ENCODE measurements at places on chromosomes 6 and 20.

DNA sequence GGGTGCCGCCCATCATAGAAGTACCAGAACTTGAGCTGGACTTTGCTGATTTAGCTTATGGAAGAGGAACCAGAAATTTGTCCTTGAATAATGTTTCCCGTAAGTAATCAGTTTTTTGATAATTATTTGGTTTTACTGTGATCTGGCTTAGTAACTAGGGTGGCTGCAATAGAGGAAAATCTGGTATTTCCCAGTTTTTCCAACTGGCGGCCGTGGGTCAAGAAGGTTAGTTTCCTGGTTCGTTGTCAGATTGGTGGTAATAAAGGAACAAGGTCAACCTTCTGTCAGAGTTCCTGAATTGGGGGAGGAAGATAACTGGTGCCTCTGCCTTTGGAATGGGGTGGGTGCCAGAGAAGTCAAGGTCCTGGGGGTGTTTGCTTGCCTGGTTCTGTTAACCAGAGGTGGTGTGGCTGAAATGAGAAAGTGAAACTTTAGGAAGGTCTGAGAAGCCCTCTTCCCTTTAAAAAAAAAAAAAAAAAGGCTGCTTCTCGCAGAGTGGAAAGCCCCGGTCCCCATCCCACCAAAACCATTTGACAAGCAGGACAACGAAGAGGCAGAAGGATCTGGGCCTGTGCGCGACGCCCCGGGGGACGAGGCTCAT lies at the start of gene CALHM6:
Gene CALHM6 (plus strand): TSS at position 45 of the 601 bp plus-strand sequence. CDS start 555 bp downstream, at position 600.
- no peak for DNase-seq

GRCh38 chr6:66731310-66731709 lies 1024.3 kb upstream of the EYS start:
- no peak for DNase-seq

DNA sequence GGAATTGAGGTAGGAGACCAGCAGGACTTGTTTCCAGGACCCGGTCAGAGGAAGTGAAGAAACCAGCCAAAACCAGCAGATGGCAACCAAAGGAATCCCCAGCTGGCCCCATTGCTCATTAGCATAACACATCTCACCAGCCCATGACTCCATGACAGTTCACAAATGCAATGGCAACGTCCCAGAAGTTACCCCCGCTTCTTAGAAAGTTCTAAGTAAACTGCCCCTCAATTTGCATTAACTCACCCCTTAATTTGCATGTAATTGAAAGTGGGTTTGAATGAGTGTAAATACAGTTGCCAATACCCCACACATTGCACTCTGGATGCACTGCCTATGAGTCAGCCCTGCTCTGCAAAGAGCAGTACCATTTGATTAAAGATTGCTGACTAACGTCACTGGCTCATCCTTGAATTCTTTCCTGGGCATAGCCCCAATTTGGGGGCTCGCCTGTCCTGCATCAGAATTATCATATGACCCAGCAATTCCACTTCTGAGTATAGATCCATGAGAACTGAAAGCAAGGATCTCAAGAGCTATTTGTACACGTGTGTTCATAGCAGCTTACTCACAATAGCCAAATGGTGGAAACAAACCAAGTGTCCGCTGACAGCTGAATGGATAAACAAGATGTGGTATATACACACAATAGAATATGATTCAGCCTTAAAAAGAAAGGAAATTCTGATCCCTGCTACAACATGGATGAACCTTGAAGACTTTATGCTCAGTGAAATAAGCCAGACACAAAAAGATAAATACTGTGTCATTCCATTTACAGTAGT lies 36.4 kb downstream of the MYLK4 start:
- peak; percentile 93 for DNase-seq

DNA sequence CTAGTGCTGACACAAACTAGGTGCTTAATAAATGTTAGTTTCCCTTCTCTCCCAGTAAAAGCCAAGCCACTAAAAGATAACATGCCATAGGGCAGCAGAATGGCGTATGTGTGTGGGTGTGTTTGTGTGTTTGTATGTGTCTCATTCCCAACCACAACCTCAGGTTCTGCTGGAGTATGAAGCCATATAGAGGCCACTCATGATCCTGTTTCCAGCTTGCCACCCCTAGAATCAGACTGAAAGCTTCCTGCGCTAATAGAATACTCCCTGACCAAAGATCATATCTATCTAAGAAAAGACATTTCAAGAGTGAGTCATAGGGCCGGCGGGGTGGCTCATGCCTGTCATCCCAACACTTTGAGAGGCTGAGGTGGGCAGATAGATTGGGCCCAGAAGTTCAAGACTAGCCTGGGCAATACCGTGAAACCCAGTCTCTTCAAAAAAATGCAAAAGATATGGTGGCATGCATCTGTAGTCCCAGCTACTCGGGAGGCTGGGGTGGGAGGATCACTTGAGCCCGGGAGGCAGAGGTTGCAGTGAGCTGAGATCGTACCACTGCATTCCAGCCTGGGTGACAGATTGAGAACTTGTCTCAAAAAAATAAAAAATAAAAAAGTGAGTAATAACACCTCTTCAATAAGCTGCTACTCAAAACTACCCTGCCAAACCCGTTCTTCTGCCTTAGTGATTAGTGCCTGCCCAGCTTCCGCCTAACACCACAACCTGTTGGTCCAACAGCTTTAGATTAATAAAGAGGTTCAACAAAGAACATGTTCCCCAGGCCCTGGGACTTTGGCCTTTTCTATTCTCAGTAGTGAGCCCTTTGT lies 11.8 kb upstream of the SNRPC start:
- peak; percentile 51 for DNase-seq

DNA sequence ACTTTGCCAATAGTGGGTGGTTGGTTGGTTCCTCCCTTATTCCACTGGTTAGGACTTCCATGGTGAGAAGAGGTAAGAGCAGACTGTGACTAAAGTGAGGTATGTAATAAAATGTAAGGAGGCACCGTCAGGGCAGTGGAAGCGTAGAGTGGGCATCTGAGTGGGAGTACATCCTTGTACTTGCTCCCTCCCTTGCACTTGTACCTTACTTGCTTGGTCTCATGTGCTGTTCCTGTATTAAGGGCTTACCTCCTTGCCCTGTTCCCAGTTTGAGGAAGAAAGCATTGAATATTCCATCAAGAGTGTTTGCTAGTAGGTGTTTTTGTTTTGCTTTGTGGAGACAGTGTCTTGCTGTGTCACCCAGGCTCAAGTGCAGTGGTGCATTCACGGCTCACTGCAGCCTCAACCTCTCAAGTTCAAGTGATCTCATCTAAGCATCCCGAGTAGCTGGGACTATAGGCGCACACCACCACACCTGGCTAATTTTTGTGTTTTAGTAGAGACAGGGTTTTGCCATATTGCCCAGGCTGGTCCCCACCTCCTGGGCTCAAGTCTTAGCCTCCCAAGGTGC lies 25.5 kb downstream of the AMD1 start:
- DNase-seq, result no peak

DNA sequence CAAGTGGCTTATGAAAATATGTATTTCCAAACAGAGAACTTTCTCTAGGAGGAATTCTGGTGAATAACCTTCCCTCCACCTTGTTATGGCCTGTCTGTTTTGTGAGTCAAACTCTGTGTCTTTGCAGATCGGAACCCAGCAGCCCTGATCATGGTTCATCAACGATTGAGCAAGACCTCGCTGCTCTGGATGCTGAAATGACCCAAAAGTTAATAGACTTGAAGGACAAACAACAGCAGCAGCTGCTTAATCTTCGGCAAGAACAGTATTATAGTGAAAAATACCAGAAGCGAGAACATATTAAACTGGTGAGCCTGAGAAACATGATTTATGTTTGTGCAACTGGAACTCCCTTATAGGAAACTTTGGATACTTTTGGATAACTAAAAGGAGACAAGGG lies 294.5 kb upstream of the PLCB4 start:
- no peak for DNase-seq

- peak; percentile 72 for DNase-seq
Measured at GRCh38 chr6:3325210-3325609, 66.5 kb downstream of the PSMG4 start.

GRCh38 chr6:109315341-109316110 lies 66.7 kb downstream of the CD164 start:
- DNase-seq, result no peak

GRCh38 chr6:135703621-135704020 lies 147.9 kb upstream of the PDE7B start:
- DNase-seq, result no peak

GRCh38 chr6:155429321-155429893 lies 26.2 kb downstream of the NOX3 start:
- no peak for DNase-seq

GRCh38 chr6:1176567-1176966 lies 135.3 kb upstream of the FOXQ1 start:
- DNase-seq, result no peak

DNA sequence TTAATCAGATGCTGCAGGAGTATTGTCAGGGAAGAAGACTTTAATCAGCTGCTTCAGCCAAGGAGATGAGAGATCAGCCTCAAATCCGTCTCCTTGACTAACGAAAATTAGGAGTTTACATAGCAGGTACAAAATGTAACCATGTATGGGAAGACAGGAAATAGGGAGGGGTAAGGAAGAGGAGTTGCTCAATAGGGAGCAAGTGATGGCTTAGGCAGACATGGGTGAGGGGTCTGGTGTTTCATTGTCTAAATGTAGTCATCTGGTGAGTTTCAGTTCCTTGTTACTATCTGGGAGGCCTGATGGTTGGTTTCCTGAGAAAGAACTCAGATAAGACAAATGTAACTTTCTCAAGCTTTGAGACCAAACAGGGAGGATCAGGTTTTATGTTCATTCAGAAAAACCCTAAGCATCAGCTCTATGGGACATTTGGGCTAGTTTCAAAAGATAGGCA lies 217.3 kb upstream of the SULF2 start:
- DNase-seq, result peak; percentile 84

- no peak for DNase-seq
Measured at GRCh38 chr6:106154326-106154725, 68.2 kb downstream of the PRDM1 start.

GRCh38 chr6:110831405-110831804 lies 16.1 kb upstream of the CDK19 start:
- no peak for DNase-seq

- no peak for DNase-seq
Measured at GRCh38 chr6:80251321-80251720, 144.8 kb downstream of the BCKDHB start.

- peak; percentile 24 for DNase-seq
Measured at GRCh38 chr20:17867131-17867925, 101.3 kb downstream of the SNX5 start.

GRCh38 chr6:79755967-79756366 lies 124.8 kb downstream of the SH3BGRL2 start:
- no peak for DNase-seq

All from fibroblast of pulmonary artery (primary cell).